ENCODE measurements at places on chromosomes 3 and 15.

DNA sequence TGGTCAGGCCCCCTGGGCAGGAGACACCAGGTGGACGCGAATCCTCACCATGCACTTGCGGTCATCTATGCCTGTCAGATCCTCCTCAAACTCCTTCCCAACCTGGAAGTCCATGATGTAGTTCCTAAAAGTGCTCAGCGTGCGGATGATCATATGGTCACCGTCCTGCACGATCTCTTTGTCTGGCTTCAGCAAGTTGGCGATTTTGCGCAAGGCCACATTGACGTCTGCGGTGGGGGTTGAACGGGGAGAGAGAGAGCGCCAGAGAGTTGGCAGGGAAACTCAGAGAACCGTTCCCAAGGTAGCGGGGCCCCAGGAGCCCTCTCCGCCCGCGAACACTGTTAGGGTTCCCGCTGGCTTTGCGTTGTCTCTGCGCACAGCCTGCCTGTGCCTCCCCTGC, 809 bp downstream of the RBP1 start:
- no peak for DNase-seq

- no peak for DNase-seq
Measured at GRCh38 chr15:35321926-35322325, 224.0 kb downstream of the DPH6 start.

GRCh38 chr3:194832346-194833104, 146.8 kb downstream of the FAM43A start:
- no peak for DNase-seq

GRCh38 chr15:61175024-61175423, 54.1 kb downstream of the RORA start:
- no peak for DNase-seq

GRCh38 chr3:23271876-23272741, 69.0 kb downstream of the UBE2E2 start:
- DNase-seq = no peak

GRCh38 chr3:111999484-112000324, 982 bp downstream of the TAGLN3 start:
- no peak for DNase-seq

- DNase-seq = no peak
Measured at GRCh38 chr15:33442449-33442848, 131.7 kb downstream of the RYR3 start.

DNA sequence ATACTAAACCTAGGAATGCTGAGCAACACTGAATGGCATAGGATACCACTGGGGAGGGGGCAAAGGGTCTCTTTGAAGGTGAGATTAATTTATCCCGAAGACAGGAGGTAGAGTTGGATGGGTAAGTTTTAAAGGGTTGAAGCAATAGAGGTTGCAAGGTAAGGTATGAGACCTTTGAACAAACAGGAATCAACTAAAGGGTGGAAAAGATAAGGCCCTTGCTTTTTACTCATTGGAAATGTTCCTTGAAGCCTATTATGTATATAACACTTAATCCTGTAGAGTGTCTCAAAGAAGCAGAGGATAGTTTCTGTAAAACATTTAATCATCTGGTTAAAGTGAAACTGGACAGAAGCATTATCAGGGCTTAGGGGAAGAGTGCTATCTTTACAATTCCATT, 5.7 kb downstream of the ABHD5 start:
- DNase-seq = no peak

DNA sequence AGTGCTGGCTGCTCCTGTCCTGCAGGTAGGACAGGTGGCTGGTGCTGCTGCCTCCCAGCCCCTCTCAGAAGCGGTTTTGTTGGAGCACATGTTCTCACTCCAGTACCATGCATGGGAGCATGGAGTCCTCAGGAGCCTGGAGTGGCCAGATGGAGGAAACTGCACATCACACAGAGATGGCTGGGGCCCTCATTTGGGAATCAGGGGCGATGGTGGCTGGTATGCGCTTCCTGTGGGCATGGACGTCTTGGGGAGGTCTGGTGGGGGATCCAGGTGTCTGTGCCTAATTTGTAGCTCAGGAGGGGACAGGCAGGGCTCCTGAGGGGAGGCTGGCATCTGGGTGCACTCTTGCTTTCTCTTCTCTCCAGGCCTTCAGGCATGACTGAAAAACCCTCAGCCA, 168.2 kb downstream of the KLF13 start:
- no peak for DNase-seq

GRCh38 chr15:39110746-39111145, 470.1 kb upstream of the THBS1 start:
- no peak for DNase-seq

DNA sequence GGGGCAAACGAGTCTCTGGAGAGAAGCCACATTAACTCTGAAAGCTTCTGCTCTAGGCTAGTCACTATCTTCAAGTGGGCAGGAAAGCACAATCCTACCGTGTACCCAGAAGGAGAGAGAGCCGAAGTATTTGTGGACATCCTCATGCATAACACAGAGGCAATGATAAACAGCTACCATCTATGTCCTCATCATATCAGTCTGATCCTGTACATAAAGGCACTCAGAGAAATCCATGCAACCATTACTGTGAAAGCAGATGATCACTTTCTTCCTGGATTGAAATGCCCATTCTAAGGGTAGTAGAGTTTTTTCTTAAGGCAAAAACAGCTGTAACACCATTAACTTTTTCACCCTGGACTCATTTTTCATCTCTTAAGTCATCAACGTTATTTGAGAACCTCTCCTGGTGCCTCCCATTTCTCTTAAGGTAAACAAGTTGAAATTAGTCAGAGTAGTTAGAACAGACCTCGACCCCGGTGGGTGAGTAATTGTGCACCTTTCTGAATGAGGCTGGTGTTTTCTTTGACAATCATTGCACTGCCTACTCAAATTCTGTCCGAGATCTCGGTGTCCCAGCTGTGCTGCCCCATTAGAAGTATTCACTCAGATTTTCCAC, 327.4 kb downstream of the SHQ1 start:
- DNase-seq = peak; percentile 91

- DNase-seq = no peak
Measured at GRCh38 chr3:40780291-40780924, 255.6 kb downstream of the ZNF621 start.

GRCh38 chr3:126109880-126110235, 25.9 kb upstream of the SLC41A3 start:
- DNase-seq = no peak

- no peak for DNase-seq
Measured at GRCh38 chr3:140370686-140371085, 307.2 kb upstream of the TRIM42 start.

- peak; percentile 32 for DNase-seq
Measured at GRCh38 chr3:135736740-135737139, 228.8 kb upstream of the PPP2R3A start.

- DNase-seq = no peak
Measured at GRCh38 chr3:191158247-191158646, 40.8 kb upstream of the OSTN start.

DNA sequence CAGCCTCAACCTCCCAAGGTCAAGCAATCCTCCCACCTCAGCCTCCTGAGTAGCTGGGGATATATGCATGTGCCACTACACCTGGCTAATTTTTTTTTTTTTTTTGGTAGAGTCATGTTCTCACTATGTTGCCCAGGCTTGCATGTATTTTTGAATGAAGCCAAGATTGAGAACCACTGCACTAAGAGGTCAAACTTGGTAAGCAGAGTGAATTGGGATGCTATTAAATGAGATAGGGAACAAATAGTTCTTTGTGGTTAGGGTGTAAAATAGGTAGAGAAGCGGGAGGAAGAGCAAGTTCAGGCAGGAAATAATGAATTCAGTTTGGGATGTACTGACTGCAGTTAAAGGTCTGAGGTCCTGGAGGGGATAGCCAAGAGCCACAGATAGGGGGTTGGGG, 39.9 kb upstream of the PIAS1 start:
- no peak for DNase-seq

DNA sequence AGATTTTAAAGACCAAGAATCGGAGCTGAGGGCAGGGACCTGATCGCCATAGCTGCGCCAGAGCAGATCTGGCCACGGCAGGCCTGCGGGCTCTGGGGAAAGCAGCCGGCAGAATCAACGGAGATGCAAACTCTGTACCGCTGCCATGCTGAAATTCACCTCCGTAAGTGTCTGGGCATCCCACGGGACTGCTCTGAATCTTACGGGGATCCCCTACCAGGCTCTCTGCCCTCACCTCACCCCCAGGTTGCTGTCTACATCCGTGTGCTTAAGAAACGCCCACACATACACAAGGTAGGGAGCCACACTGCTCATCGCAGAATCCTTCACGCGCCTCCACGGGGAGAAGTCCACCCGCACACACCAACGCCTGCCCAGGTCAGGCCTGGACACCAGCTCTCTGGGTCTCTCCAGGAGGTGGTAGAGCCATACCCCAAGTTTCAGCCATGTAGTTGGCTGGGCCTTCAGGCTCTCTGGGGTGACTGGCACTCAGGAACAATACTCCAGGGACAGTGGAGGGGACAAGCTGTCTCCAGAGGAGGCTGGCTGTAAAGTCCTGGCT, 33.5 kb downstream of the FAM174B start:
- DNase-seq = no peak

DNA sequence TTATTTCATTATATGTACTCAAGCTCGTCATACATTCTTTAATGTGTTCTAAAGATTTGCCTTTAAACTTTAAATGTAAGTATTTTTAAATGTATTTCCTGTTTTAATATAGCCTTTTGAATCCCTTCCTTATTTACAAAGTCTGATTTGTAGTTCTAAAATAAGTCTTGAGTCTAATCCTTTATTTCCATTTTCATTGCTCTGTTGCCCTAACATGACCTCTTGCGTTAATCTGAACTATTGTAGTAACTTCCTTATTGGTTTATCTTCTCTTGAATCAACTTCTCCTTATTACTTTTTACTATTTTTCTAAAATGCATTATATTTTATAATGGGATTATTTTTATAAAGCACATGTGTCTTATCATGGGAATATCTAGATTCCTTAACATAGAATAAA, 24.0 kb downstream of the KNL1 start:
- no peak for DNase-seq

GRCh38 chr15:78239811-78240210, 5.4 kb upstream of the ACSBG1 start:
- no peak for DNase-seq
